ENCODE measurements at places on chromosomes 12 and 14.

- DNase-seq, result no peak
Observed at GRCh38 chr14:91834571-91834970, 32.8 kb downstream of the TC2N start.

GRCh38 chr12:132143336-132144071, 615 bp downstream of the DDX51 start:
- no peak for DNase-seq

- no peak for DNase-seq
Observed at GRCh38 chr12:11805680-11806079, 156.2 kb downstream of the ETV6 start.

GRCh38 chr14:79136071-79137044, 966.2 kb downstream of the NRXN3 start:
- DNase-seq, result no peak

DNA sequence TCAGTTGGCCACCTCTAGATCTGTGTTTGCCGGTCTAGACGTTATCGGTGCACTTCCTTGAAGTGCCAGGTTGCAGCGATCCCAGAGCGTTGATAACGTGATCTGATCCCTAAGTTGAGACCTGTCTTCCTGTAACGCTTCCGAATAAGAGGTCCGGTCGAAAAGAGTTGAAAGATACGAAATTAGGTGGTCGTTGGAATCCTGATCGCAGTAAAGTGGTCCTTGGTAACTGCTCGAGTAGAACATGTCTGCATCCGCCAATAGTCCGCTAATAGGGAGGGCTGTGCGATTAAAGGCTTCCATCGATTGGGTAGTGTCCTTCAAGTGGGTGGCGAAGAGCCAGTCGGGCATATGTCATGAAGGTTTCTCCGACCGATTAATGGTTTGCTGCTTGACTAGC, 2.7 kb downstream of the SRSF5 start:
- DNase-seq, result no peak

DNA sequence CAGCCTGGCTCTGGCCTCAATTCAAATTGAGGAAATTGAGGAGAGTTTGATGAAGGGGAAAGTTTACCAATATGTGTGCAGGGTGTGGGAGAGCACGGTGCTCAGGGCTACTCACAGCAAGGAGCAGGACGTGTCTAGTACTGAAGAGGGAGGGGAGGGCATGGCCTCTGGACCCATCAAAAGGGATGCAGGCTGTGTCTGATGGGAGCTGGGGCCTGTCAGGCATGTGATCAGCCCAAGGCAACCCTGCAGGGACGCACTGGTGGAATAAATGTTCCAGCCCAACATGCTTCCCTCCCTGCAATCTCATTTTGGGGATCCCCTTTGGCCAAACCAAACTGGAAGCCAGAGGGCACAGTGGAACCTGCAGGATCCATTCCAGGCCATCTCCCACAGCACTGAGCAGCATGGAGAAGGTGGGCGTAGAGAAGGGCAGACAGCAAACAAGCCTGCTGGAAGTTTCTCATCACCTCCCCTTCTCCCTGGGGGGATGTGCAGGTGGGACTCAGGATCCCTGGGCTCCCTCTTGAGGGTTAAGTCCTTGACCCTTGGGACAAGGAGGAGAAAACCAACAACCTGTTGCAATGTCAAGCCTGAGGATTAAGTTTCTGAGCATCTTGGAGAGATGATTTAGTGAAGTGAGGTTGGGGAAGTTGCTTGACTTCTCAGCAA, 17.8 kb upstream of the RBM19 start:
- DNase-seq, result no peak

DNA sequence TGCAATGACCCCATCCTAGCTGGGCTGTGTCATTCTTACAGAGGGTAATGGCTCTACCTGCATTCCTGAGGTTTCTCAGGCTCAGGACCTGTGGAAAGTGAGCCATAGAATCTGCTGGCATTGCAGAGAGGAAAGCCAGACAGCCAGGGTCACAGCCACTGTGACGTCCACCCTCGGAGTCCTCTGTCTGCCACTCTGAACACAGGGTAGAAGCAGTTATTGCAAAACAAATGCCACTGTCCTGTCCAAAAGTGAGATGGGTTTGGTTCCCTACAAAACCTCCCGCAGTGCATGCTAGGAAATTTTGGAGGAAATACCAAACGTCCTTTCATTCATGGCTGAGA, 37.8 kb downstream of the TNFAIP2 start:
- no peak for DNase-seq

DNA sequence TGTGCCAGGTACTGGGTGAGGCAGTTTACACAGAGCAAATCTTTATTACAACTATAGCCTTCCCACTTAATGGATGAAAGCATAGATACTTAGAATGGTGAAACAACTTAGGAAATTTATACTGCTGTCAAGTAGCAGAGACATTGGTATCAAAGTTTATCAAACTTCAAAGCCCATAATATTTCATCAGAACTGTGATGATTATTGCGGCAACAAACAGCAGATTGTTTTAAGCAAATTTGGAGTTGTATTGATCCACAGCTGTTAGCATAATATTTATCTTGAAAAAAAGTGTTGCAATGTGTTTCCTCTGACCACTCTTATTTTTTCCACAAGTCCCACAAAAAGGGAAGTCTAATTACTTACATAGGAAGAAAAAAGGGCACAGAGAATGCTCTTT, 2.0 kb upstream of the SLCO1B3 start:
- no peak for DNase-seq

DNA sequence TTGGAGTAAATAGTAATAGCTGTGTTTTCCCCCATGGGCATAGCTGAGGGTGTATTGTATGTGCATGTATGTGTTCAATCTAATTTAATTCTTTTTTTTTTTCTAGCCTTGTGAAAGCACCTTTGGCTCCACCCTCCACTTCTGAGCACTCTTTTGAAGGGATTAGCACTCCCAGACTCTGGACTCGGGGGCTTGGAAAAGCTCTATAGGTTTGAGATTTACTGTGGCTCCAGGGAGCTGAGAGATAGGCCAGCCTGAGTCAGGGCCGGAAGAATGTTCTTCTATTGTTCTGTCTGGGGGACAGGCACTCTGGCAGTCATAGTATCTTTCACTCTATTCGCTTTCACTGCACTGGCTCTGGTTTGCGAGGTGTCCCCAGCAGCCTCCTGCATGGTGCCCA, 540.0 kb upstream of the TBX3 start:
- DNase-seq, result no peak

DNA sequence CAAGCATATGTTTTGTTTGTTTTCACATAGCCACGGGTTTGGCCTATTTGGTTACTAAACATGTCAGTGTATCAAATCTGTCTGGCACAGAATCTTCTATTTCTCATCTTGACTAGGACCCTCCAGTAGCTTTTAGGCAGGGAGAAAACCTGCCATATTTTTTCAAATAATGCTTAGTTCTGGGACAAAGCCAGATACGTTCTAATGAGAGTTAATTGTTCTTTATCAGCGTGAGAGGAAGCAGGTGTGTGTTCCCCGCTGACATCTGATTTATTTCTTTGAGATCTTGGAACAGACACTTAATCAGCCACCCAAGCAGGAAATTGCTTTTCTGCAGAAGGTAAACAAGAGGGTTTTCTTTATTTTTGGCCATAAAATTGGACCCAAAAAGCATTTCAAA, 54.8 kb downstream of the GOLGA5 start:
- DNase-seq, result no peak

DNA sequence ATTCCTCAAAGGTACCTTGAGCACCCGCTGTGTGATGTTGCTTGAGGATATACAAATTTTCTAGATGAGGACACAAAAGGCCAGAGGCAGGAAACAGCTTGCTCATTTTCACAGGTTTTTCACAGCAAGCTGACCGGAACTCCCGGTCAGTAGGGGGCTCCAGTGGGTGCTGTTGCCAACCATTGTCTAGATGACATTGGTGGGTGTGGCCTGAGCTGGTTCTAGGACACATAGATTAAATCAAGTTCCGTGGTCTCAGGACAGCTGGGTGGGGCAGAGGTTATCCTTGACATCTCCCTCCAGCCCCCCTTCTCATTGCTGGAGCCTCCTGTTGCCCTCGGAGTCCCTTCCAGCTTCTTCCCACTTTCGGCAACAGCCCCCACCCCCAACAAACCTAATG, 153.6 kb upstream of the FKBP4 start:
- no peak for DNase-seq

DNA sequence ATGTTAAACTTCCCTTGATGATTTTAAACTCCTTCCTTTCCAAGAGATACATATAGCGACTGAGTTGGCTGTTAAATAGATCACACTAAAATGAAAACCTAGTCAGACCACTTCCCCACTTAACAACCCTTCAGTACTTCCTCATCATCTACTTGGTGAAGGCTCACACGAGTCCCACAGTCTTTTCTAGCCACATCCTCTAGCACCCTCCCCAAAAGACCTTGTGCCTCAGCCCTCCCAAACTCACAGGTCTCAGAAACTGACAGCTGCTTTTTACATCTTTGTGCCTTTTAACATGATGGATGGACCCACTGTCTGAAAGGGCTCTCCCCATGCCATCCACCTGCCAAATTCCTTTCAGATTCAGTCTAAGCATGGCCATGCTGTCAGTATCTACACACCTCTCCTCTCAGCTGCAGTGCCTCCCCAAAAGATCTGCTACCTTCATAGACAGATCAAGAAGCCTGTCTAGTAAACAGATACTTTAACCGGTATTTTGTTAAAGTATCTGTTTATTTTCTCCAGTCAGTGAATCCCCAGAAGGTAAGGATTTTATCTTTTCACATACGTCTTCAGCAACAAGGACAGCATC, 65.1 kb upstream of the GPHB5 start:
- no peak for DNase-seq

- DNase-seq, result no peak
Observed at GRCh38 chr14:75566321-75566720, 12.1 kb upstream of the FLVCR2 start.

All from AG09309 (cell line).